ENCODE measurements at places on chromosomes 7 and 10. TPM values are rescaled to one million over a fixed set of nuclear protein-coding genes. Genes with fewer than 3 reads are reported as not detected.

DNA sequence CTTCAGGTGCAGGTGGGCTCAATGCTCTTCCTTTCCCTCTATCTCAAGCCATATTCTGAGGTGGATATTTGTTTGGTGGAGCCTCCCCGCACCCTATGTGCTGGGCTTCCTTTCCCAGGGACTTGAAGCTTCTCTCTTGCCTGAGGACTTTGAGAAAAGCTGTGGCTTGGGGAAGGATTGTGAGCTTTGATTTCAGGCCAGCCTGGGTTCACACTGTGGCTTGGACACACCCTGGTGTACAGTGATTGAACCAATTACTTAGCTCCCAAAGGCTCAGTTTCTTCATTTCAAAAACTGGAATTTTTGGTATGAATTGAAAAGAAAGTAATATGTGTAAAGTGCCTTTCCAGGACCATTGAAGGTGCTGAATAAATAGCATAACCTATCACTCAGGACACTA, 224.5 kb upstream of the GLI3 start:
- no peak for DNase-seq

GRCh38 chr7:88361357-88361756, 54.7 kb upstream of the STEAP4 start:
- no peak for DNase-seq

- DNase-seq = no peak
These were observed 767.5 kb downstream of the GRID1 start for GRCh38 chr10:85599081-85599480.

DNA sequence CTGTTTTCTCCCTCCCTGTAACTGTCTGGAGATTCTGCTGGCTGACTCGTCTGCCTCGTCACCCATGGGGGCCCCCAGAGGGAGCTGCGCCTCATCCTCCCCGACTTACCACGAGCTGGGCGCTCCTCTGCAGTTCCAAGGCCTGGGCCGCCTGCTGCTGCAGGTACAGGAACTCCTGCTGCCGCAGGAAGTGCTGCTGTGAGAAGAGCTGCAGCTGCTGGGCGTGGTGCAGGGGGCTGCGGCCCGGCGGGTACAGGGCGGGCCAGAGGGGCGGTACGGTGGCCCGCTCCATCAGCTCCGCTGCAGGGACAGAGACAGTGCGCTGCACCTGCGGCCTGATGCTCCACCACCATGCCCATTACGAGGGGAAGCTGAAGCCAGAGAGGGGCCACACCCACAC, 47.7 kb downstream of the TNRC18 start:
- DNase-seq = no peak

- DNase-seq = peak; percentile 98
These were observed at the start of the genes EXOSC1 and ZDHHC16 for GRCh38 chr10:97445722-97446639. TSS of gene EXOSC1 (minus strand) at chr10:97446006. CDS start at chr10:97445985, 21 bp downstream. TSS of gene ZDHHC16 (plus strand) at chr10:97446175. CDS start at chr10:97451676, 5,501 bp downstream.

GRCh38 chr7:105353752-105354328, 34.9 kb downstream of the SRPK2 start:
- DNase-seq = peak; percentile 79

DNA sequence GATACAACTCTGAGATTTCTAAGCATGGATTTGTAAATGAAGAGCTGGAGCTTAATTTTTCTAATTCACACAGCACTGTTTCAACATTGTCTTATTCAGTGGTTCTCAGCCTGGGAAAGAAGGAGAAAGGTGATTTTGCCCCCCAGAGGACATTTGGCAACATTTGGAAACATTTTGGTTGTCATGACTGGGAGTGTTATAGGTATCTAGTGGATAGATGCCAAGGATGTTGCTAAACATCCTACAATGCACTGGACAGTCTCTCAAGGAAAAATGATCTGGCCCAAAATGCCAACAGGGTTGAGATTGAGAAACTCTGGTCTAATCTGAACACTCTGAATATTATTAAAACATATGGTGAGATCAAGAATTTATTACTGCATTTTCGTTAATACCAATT, 3.8 kb upstream of the CAV2 start:
- no peak for DNase-seq

DNA sequence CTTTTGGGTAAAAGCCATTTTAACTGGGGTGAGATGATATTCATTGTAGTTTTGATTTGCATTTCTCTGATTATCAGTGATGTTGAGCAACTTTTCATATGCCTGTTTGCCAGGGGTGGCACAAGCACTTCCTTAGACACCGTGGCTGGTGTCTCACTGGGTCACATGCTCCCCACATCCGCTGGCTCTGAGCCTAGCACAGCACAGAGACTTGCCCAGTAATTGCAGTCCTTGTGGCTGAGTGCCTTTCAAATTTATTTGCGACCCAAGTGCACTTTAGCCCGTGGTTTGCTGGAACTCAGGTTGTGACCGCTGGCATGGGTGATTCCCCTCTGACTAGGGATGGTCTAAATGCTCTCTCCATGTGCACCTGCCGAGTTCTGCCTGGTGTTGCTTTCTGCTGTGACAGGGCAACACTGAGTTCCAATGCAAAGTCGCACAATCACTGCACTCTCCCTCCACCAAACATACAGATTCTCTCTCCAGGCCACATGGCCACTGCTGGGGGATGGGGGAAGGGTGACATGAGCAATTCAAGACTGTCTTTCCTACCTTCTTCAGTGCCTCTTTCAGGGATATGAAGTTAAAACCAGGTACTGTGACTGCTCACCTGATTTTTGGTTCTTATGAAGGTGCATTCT, 66.5 kb downstream of the ZNF277 start:
- DNase-seq = no peak

- peak; percentile 74 for DNase-seq
These were observed 98.4 kb upstream of the HABP2 start for GRCh38 chr10:113454341-113455061.

GRCh38 chr10:71268758-71269157, 50.3 kb upstream of the SLC29A3 start:
- DNase-seq = peak; percentile 86

DNA sequence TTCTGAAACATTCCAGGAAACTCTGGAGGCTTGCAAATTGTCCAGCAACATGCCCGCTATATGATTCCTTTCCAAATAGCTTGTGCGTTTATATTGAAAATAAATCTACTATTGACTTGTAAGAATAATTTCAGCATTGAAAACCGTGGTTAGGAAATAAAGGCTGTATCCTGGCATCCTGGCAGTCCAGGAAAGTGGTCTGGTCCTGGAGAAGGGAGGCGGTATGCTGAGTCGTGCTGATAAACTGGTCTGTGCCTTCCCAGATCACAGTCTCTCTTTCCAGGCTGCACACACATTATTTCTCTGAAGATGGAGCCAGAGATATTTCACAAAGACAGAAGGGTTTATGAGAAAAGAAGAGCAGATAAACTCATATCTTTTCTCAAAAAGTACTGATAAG, 350.1 kb upstream of the COBL start:
- DNase-seq = no peak

GRCh38 chr7:128266883-128267594, 26.0 kb downstream of the LEP start:
- peak; percentile 85 for DNase-seq

GRCh38 chr7:149880638-149881311, 7.0 kb downstream of the ATP6V0E2 start:
- DNase-seq = no peak

DNA sequence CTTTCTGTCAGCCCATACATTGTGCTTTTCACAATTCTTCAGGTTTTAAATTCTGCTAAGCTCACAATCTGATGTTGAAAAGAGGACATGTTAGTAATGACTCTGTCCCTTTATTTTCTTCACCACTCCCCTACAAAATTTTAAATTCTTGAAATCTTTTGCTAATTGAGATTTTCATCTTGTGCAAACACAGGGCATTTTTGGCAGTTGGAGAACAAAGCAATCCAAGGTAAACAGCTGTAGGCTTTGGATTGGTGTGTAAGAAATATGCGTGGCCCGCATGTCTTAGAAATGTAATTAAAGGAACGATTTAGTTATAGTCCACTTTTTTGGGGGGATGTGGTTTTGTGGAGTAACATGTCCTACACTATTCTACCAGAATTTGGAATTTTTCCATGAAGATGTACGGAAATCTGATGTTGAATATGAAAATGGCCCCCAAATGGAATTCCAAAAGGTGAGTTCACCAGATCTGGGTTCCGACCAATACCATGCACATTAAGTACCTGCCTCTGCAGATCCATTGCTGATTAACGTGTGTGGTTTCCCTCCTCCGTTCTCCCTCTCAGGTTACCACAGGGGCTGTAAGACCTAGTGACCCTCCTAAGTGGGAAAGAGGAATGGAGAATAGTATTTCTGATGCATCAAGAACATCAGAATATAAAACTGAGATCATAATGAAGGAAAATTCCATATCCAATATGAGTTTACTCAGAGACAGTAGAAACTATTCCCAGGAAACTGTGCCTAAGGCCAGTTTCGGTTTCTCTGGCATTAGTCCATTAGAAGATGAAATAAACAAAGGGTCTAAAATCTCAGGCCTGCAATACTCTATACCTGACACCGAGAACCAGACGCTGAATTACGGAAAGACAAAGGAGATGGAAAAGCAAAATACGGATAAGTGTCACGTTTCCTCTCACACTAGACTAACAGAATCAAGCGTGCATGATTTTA, 181.1 kb downstream of the ARHGAP21 start:
- no peak for DNase-seq

DNA sequence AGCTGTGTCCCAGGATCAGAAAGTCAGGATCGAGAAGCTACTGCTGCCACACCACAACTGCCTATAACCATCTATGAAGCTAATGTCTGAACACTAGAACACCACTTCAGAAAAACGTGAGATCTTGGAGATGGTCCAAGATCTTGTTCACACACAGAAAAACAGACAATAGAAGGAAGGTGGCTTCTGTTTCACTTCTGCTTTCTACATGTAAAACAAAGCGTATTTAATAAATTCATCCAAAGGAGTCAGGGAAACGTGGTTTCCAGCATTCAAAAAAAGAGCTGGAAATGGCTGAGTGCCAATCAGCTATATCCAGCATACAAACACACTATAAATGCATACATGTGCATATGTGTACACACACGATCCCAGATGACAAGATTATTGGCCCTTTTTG, 70.2 kb upstream of the CCDC71L start:
- DNase-seq = no peak

- no peak for DNase-seq
These were observed 15.4 kb downstream of the LGI1 start for GRCh38 chr10:93773120-93773519.

DNA sequence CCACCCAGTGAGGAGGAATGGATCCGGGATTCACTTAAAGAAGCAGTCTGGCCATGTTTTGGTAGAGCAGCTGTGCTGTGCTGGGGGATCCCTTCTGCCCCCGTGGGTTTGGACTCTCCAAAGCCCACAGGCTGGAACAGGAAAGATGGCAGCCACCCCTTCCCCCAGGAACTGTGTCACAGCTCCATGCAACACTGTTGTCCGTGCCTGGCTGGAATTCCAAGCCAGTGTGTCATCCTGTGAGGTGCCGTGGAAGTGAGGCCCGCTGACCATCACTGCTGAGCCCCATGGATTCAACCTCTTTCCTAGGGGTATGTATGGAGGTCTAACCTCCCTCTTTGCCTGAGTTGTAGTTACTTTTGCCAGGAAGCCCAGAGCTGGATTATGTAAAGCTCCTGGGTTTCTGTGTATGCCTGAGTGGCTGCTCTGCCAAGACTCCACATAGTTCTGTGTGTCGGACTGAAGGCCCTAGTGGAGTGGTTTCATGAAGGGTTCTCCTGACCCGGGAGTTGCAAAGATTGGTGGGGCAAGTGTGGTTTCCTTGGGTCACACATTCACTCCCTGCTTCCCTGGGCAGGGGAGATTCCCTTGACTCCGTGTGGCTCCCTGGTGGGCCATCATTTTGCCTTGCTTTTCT, 35.1 kb upstream of the PCGF5 start:
- DNase-seq = no peak

DNA sequence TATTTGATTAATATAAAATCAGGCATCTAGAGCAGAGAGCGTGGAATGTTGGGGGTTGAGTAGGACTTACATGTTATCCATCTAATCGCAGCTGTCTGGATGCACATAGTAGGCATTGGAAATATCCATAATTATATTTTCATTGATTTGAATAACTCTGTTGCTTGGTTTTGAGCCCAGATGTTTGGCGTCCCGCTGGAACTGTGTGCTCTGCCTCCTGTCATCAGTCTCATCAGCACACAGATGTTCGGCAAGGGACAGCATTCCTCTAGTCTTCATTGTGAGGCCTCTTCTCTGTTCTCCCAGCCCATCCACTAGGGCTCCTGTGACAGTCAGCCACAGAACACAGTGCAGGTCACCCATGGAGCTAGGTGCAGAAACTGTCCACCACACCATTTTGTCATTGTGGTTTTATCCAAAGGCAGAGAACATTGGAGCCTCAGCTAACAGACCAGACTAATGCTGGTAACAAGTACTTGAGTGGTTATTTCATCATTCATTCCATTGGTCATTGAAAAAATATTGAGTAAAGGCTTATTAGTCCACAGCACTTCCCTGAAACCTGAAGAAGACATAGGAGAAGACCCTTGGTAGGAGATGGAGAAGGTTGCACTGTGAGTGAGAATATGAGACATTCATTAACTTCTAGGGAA, 927.4 kb downstream of the LRMDA start:
- no peak for DNase-seq

GRCh38 chr7:1086588-1087464, 1.1 kb upstream of the GPER1 start:
- peak; percentile 78 for DNase-seq

DNA sequence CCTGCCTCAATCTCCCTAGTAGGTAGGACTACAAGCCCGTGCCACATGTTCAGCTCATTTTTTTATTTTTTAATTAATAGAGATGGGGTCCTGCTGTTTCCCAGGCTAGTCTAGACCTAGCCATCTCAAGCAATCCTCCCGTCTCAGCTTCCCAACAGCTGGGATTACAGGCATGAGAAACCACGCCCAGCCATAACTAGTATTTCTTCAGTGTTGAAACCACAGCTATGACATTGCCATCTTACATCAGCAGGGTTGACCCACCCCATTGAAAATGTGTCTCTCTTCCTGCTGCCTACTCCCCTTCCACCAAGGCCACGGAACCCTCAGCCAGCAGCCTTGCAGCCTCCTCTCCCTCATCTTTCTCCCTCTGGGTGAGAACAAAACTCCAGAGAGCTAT, 62.1 kb upstream of the ZNF746 start:
- no peak for DNase-seq

Gene STAMBPL1
- 37.5 TPM for polyA plus RNA-seq

Gene BMPER
- 1.7 TPM for polyA plus RNA-seq

Gene AS3MT
- polyA plus RNA-seq = 15.0 TPM

Gene GIMAP1
- 2.8 TPM for polyA plus RNA-seq

Gene GRID1
- polyA plus RNA-seq = 7.4 TPM

Gene VAX1
- 0.47 TPM for polyA plus RNA-seq

Gene TDRD1
- 32.7 TPM for polyA plus RNA-seq

Gene PNLIPRP3
- polyA plus RNA-seq = not detected

Data from testis (tissue), 5 donors.